ENCODE measurements at places on chromosomes 11 and 22.

DNA sequence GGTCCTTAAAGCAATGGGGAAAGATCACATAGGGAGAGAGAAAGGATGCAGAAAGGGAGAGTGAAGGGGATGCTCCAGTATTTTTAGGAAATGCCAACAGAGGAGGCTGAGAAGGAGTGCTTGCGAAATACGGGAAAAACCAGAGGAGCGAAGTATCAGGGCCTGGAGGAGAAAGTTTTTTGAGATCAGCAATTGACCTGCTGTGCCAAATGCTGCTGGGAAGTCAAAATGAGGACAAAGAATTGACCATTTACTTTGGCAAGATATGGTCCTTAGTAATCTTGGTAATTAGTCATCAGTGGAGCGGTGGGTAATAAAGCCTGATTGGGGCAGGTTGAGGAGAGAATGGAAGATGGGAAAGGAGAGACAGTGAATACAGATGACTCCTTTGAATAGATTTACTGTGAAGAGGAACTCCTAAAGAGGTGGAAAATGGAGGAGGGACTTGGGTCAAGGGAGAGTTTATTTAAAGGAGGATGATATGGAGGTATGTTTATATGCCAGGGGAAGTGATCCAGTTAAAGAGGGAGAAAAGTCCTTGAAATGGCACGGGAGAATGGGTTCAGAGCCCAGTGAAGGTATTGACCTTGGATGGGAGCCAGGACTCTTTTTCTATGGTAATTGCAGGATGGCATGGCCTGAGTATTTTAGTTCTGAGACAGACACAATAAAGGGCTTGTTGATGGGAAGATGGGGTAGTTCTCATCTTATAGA, 111.5 kb downstream of the PKNOX2 start:
- DNase-seq, result no peak

DNA sequence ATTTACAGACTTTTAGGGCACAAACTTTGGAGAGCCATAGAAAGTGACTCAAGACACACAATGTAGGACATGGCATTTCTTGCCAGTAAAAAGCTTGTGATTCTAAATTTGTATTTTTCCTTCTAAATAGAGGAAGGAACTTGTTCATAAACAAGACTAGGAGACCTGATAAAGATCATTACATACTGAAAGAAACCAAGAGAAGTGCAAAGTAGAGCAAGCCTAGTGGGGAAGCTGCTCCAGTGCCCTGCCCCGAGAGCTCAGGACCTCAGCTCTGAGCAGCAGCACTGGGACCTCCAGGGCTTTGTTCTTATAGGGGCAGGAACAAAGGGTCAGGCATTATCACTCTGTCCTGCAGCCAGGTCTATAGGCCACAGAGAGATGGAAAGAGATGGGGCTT, 7.2 kb downstream of the IRAG1 start:
- DNase-seq, result no peak

- DNase-seq, result no peak
Measured at GRCh38 chr11:60504219-60504905, 10.8 kb upstream of the MS4A13 start.

GRCh38 chr11:93032580-93032979, 63.1 kb downstream of the MTNR1B start:
- DNase-seq, result peak; percentile 62

- DNase-seq, result no peak
Measured at GRCh38 chr11:60765355-60765754, 8.7 kb downstream of the MS4A15 start.

GRCh38 chr11:16935518-16936302, 78.5 kb downstream of the PLEKHA7 start:
- DNase-seq, result peak; percentile 24

- peak; percentile 80 for DNase-seq
Measured at GRCh38 chr11:12806113-12806512, 131.9 kb downstream of the TEAD1 start.

DNA sequence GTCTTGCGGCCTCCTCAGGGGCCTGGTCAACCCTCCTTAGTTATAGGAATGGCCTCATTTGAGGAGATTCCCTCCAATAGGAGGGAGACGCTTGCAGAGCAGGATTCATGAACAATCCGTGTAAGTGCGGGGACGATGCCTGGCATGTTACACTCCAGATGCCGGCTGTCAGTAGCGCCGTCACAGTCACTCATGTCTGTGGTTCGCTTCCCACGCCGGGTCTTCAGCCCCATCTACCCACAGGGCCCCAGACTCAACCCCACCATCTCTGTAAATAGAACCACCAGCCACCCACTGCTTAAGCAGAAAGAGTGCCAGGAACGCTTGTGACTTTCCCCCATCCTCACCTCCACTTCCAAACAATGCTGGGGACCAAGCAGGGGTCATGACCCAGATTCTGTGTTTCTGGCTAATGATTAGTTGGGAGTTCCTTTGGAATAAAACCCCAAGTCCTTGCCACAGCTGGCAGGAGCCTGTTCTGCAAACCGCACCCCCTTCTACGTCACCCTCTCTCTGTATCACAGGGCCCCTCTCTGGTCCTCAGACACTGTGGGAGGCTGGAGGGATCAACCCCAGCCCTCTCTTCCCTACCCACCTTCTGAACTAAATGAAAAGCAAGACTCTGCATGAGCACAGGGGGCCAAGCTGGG, 38.8 kb upstream of the TOLLIP start:
- DNase-seq, result no peak
